Activated CD4-positive, alpha-beta memory T cell treated with anti-CD3 and anti-CD28 coated beads for 36 hours (primary cell): ENCODE measurements at places on chromosomes 1 and 21. TPM values are rescaled to one million over a fixed set of nuclear protein-coding genes. Genes with fewer than 3 reads are reported as not detected.
A peak's percentile ranks its signal among the peaks of the same experiment; 100 is the strongest.

GRCh38 chr1:25485536-25486411, 55.1 kb downstream of the MACO1 start:
- H3K4me3 ChIP-seq = no peak overlapping the region
- DNase-seq = no peak
- H3K36me3 ChIP-seq = peaks cover 17% of the 10 kb centered on the region
- H3K27me3 ChIP-seq = no peaks in the 10 kb centered on the region
- no peak overlapping the region for H3K27ac ChIP-seq
- no peaks in the 10 kb centered on the region for H3K4me1 ChIP-seq

- no peaks in the 10 kb centered on the region for H3K4me1 ChIP-seq
- H3K4me3 ChIP-seq = no peak overlapping the region
- H3K36me3 ChIP-seq = no peaks in the 10 kb centered on the region
- H3K27me3 ChIP-seq = peaks cover 12% of the 10 kb centered on the region
- DNase-seq = no peak
Measured at GRCh38 chr1:208499026-208499425, 254.8 kb upstream of the PLXNA2 start.

GRCh38 chr1:28512058-28512611, 6.3 kb downstream of the RCC1 start:
- H3K27ac ChIP-seq = peak overlapping the region; percentile 97
- H3K4me3 ChIP-seq = peak overlapping the region; percentile 60
- peaks cover 4% of the 10 kb centered on the region for H3K27me3 ChIP-seq
- no peak for DNase-seq
- H3K4me1 ChIP-seq = peaks cover 50% of the 10 kb centered on the region

Gene ANGPTL1
- total RNA-seq = not detected
